ENCODE measurements at places on chromosomes 6 and 20.

DNA sequence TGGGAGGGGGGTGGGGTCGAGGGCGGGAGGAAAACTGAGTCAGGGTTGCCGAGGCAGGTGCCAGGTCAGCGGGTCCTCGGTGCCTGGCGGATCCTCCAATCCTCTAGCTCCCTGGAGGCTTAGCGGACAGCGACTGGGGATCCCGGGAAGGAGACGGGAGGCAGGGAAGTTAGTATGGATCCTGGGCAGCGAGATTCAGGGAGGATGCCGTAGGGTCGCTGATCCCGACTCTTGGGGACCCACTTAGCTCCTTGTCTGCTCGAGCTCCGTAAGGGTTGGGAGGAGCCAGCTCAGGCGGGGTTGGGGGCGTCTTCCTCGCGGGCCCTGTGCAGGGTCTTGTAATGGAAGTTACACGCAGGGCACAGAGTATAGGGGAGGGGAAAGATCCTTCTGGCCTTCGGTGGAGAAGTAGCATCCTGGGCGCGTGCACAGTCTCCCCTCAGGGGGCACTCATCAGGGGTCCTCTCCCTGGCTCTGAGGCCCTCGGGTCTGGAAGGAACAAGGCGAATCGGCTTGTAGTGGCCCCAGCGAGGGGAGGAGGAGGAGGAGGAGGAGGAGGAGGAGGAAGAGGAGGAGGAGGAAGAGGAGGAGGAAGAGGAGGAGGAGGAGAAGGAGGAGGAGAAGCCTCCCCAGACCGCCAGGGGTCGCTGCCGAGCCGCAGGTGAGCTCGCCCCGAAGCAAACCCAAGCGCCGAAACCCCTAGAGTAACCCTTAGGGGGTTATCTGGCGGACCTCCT is 6.4 kb upstream of the SLC12A5 start:
- no peak for DNase-seq

GRCh38 chr6:157486572-157486971 is 105.6 kb downstream of the ZDHHC14 start:
- DNase-seq = no peak

DNA sequence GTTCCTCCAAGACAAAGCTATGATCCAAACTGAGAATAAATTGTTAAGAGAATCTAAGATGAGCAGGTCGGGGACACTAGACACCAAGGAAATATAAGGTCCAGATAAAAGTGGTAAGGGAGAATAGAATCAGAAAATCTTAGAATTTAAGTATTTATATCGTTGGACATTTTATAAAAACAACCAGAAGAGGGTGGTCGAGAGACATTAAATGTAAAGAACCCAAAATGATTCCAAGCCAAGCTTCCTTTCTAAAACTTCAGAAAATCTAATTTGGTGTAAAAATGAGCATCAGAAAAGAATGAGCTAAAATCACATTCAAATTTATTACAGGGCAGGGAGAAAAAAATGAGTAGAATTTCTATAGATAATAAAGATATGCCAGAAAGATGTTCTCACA is 97.8 kb upstream of the OGFRL1 start:
- DNase-seq = peak; percentile 59

DNA sequence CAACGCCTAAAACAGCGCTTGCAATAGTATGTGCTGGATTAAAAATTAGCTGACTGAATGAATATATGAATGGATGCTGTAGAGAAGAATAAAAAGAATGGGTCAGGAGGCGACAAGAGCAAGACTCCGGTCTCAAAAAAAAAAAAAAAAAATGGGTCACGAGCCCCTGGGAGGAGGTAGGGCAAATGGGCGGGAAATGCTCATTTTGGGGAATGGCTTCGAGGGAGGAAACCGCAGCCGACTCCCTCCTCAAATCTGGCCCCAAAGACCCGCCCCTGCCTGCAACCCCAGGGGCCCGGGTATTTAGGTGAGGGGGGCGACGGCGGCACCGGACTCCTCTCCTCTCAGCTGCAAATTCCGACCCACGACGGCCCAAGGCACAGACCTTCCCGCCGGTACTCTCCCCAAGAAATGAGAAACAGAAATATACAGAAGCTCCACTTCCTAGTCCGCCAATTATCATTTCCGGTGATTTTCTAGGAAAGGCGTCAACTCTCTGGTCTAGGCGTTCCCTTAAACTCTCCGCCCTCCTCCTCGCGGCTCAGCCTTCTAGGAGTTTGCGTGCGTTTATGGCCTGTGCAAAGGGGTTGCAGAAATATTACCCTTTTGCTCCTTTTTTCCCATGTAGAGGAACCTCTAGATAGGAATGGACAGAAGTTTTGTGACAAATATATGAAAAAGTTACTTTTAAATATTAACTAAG is at the start of gene ZNF311:
ZNF311 (minus strand) TSS at position 133 of the 703 bp plus-strand sequence. CDS start 1,361 bp downstream, outside the sequence.
- peak; percentile 71 for DNase-seq

DNA sequence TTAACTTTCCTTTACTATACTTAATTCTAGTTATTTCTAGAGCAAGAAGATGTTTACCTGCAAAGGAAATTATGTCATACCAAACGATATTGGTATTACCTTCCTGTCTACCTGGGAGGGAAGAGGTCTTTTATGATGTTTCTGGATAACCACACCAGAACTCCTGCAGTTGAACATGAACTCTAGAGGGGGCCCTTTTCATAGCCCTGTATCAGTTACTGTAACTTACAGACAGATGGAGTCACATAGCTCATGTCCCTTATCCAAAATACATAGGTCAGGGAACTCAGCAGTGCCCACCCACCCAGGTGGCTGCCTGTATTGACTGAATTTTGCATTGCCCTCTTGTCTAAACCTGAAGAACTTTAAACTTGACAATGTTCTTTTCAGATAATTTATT is 35.1 kb upstream of the MYL9 start:
- DNase-seq = no peak

- DNase-seq = no peak
Observed at GRCh38 chr6:20433321-20433720, 31.6 kb downstream of the E2F3 start.

- peak; percentile 52 for DNase-seq
Observed at GRCh38 chr6:33634161-33634727, 13.1 kb downstream of the ITPR3 start.

DNA sequence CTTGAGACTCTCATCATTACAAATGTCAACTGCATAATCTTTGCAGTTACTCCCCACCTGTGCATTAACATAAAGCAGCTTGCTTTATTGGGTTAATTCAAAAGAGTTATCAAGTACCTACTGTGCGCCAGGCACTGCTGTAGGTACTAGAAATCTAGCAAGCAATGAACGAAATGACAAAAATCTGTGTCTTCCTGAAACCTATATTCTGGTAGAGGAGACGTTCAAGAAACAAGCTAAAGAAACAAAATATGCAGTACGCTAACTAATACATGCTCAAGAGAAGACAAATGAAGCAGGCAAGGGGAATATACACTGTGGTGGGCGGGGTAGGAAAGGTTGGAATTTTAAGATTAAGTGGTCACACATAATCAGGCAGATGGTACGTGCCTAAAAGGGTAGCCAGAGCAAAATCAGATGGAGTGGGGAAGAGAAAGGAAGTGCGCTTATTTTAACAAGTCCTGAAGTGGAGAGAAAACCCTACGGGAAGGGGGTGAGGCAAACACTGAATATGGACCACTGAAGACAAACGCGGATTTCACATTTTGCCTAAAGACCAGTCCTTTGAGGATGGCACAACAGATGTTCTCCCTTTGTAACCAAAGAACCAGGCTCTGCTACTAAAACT is 1.2 kb downstream of the ELOVL2 start:
- DNase-seq = no peak

DNA sequence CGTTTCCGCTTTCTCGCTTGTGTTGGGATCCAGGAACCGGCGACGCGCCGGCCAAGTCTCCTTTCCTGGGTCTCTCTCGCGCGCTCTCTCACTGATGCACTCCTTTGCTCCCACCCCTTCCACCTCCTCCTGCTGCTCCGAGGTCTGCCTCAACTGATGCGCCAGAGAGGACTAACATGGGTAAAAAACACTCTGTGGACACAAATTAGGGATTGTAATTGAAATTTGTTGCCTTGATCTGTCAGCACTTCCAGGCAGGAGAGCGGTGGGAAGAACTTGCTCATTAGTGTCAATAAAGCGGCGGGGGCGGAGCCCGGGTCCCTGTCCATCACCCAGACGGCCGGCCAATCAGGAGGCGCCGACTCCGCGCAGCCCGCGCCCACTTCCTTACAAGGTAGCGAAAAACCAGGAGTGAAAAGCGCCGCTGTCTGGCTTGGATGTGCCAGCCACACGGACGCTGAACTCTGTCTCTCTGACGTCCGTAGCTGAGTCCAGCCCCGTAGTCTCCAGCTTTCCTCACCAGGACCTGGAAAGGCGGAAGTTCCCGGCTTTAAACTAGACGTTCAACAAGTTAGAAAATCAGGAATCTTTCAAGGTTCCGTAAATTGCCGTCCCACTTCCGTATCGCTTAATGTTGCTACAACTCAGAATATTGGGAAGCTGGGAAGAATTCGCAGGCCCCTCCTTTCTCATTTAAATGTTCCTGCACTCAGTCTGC is at the start of gene TBX18:
TBX18 (minus strand) TSS at position 267 of the 718 bp plus-strand sequence. CDS start 417 bp downstream, outside the sequence.
- peak; percentile 72 for DNase-seq

- DNase-seq = peak; percentile 13
Observed at GRCh38 chr20:37223053-37223452, 38.6 kb downstream of the GHRH start.
